ENCODE measurements at places on chromosomes 5 and 9. TPM values are rescaled to one million over a fixed set of nuclear protein-coding genes. Genes with fewer than 3 reads are reported as not detected.

- no peak for DNase-seq
These were observed 77.7 kb downstream of the NR6A1 start for GRCh38 chr9:124693403-124693802.

- no peak for DNase-seq
These were observed 42.8 kb upstream of the KLF9 start for GRCh38 chr9:70457235-70457634.

- DNase-seq, result no peak
These were observed 135.1 kb upstream of the TNFAIP8 start for GRCh38 chr5:119220576-119221197.

GRCh38 chr5:77250021-77250420 lies 39.5 kb downstream of the PDE8B start:
- no peak for DNase-seq

DNA sequence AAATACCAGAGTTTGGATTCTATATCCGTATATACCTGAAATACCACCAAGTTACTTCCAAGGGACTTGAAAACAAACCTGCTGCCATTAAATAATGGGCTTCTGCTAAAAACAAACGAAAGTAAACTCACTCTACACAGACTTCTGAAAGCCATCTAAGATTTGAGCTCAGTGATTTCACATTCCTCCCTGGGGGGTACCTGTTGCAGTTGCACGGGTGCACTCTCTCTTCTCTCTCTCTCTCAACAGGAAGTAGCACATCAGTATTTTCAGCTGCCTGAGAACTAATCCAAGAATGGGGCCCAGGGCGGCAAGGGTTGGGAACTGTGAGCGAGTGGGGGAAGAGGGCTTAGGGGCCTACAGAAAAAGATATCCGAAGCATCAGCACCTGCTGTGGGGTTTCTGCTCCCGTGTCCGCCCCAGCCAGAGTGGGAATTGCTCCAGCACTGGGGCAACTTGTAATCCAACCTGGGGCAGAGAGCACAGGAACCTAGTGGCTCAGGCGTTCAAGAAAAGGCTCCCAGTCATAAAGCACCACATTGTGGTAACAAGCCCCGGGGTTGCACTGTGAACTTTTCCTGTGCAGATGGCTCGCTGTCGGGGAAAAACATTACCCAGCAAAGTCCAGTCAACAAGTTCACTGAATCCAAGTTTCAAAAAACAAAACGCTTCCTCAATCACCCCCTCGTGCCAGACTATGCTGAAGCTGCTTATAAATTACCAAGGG lies 99.8 kb downstream of the EFNA5 start:
- DNase-seq, result peak; percentile 52

DNA sequence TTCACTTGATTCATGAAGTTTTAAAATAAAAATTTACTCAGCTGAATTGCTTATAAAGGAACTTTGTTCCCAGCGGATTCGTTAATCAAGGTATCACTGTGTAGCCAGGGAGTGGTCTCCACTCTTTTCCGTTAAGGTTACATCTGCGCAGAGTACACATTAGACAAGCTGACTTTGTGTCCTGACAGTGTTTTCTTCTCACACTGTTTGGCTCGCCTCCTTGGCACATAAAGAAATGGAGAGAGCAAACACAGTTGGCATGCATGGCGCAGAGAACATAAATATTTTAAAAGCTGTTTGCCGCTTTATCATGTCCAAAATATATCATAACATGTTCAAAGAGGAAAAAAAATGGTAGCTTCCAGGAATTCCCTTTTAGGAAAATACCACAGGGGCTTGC lies 153.2 kb downstream of the EDIL3 start:
- DNase-seq, result no peak

DNA sequence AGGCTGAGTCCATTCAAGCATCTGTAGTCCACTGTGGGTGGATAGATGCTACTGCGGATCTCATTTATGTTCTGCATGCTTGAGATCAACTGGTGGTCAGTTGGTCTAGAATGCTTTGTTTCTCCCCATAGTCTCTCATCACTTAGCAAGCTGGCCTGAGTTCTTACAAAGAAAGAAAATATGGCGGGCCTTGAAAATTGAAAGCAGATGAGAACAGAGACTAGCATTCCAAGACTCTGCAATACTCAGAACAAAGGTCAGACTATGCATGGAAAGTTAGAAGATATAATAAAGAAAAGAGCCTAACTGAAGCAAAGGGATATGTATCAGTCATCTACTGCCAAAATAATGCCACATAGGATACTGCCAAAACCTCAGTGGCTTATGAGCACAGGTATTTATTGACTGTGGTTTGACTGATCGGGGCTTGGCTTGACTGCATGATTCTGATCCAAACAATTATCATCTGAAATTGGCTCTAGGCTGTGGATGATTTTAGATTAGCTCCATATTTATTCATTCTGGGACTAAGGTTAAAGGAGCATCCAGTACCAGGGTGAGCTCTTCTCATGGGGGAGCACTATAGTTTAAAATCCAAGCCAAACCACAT lies 258.9 kb downstream of the TAF11L14 start:
- DNase-seq, result no peak

GRCh38 chr9:117706421-117707116 lies 2.4 kb downstream of the TLR4 start:
- no peak for DNase-seq

FBXL7 gene
- 1.6 TPM for polyA plus RNA-seq

- DNase-seq, result no peak
These were observed 16.0 kb downstream of the TMEM174 start for GRCh38 chr5:73188764-73189531.

GRCh38 chr9:130991778-130992681 lies 16.9 kb upstream of the LAMC3 start:
- no peak for DNase-seq

DNA sequence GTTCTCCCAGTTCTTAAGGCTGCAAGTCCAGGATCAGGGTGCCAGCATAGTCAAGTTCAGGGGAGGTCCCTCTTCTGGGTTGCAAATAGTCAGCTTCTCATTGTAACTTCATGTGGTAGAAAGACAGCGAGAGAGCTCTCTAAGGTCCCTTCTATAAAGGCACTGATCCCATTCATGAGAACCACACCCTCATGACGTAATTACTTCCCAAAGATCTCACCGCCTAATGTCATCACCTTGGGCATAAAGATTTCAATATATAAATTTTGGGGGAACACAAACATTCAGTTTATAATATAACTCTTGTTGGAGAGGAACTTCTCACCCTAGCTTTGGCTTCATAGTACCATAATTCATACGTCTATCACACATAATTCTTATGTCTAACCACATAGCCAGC lies 203.9 kb upstream of the VLDLR start:
- DNase-seq, result no peak

GRCh38 chr9:120263836-120264235 lies 316.1 kb downstream of the CDK5RAP2 start:
- no peak for DNase-seq

All from psoas muscle (tissue), 8 donors.